MG63 (cell line): ENCODE measurements at places on chromosomes 4 and X.

GRCh38 chr4:40331961-40332360 lies 3.2 kb upstream of the CHRNA9 start:
- DNase-seq, result no peak

- no peak for DNase-seq
Measured at GRCh38 chr4:7524843-7525242, 90.1 kb upstream of the PSAPL1 start.

DNA sequence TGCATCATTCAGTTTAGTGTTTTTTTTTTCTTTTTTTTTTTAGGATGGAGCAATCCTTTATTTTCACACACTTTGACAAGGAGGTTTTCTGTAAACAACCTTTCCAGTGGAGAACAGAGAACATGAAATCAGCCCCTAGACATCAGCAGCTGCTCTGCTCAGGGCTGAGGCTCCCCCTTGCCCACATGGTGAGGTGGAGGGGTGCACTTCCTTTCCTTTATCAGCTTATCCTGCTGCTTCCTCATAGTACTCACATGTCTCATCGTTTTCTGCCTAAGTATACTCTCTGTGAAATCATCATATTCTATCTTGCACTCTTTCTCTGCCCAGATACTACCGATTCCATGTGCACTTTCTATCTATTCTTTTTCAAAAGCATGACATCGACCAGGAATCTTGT lies 47.6 kb upstream of the PRSS12 start:
- no peak for DNase-seq

DNA sequence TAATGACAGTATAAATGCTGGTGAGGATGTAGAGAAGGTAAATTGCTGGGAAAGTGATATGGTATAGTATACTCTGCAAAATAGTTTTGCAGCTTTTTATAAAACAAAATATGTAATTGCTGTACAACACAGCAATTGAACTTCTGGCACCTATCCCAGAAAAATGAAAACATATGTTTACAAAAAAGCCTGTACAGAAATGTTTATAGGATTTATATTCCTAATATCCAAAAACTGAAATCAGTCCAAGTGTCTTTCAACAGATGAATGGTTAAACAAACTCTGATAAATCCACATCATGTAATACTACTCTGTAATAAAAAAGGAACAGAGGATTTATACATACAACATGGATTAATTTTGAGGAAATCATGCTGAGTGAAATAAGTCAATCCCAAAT lies 198.4 kb upstream of the ACTRT1 start:
- no peak for DNase-seq

DNA sequence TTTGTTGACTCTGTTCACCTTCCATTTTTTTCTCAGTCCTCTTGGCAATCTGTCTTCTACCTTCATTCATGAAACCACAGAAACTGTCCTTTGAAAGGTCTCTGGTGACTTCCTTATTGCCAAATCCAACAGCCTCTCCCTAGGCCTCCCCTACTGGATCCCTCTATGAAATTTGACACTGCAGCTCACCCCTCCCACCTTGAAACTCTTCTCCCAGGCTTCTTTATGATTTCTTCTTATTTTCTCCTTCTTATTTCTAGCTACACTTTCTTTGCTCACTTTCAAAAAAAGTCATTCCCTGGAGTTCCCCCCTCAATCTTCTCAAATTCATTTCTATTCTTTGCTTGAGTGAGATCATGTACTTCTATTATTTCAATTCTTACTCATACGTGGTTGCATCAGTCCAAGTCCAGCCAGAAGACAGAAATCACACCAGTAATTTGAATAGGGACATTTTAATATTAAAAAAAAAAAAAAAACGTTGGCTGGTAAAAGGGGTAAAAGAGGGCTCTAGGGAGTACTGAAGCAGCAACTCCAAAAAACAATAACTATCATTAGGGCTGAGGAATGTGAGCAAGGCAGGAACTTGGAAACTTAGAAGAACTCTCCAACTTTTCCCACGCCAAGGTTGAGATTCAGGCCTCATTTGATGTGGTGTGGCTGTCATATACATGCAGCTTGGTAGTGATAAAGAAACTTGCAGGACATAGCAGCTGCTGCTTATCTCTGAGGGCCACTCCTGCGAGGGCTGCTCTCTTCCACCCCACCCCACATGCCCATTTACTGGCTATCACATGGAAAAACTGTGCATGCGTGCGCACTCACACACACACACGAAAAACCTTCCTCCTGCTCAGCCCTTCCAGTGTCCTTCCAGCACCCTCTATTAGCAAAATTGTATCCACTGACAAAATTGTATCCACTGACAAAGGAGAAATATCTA lies 169.8 kb upstream of the GALNT7 start:
- peak; percentile 11 for DNase-seq

DNA sequence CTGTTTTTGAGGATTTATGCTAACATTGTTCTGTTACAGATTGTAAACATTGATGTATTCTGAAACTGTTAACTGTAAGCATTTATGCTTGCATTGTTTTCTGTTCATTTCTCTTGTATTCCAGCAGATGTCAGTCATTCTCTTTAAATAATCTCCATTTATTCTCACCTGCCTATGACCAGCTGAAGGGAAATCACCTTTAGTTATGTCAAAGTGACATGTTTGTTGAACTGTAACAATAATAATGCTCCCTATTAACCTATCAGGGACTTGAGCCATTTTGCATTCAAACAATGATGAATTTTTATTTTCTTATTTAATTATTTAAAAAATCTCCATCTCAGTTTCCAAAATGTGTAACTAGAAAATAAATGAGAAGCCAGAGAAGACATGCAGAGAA lies 58.0 kb downstream of the SPCS3 start:
- DNase-seq, result no peak

- DNase-seq, result no peak
Measured at GRCh38 chrX:21412029-21412428, 37.8 kb downstream of the CNKSR2 start.

DNA sequence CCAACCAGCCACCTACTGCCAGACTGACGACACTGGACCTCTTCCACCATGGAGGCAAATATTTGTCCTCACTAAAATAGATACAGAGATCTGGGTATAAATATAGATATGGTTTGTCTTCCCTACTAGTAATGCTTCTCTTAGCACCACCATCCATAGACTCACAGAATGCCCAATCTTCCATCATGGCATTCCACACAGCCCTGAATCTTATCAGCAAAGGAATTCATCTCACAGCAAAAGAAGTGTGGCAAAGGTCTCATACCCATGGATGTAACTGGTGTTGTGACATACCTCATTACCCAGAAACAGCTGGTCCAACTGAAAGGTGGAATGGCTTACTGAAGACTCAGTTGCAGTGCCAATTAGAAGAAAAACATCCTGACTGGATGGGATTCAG lies 47.2 kb upstream of the HS6ST2 start:
- no peak for DNase-seq

DNA sequence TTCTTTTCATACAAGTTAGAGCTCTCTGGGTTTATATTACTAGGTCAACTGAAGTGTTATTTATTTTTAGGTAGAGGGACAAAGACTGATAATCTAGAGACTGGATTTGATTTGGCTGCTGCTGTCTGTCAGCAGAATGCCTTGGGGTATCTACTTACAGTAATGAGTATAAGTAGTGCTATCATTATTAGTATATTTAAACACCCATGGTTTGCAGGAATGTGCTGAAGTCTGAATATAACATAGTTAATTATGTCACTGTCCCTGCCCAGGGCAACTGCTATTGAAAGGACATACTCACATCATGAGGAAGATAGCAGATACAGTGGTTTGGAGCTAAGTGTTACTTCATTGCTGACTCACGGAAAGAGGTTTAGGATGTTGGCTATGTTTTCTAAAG lies 76.2 kb downstream of the PRRG1 start:
- no peak for DNase-seq

DNA sequence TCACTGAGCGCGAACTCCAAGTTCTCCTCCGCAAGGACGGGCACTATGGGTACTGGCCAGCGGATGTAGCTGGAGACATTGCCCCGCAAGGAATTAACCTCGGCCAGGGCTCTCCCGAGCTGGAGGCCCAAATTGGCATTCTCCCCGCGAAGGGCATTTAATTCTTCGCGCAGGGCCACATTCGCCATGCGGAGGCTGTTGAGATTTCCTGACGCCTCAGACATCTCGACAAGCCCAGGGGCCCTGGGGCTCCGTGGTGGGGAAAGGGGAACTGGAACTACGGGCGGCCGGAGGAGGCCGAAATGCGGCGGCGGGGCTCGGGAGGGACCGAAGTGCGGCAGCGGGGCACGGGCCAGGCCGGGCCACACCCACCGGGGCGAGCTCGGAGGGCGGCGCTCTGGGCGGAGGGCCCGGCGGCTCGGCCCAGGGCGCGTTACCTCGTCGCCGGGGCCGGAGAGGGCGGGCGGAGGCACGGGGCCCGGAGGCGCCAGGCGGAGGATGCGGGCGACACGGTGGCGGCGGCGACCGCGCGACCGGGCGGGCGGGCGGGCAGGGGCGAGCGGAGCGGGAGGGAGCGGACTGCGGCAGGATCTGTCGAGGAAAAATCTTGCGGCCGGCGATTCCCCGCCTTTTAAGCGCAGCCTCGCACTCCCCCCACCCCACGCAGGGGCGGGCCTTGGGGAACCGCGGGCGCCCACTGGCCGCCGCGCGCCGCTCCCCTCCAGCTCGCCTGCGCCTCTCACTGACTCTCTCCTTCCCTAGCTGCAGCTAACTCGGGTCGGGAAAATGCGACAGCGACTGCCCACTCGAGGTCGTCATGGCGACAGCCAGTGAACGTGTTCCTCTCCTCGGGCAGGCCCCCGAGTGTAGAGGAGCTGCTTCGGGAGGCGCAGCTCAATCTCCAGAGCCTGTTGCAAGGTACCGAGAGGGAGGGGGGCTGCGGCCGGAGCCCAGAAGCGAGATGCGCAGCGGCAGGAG lies at the start of gene RTL5:
Gene RTL5 (minus strand): TSS at position 599 of the 978 bp plus-strand sequence.
- peak; percentile 71 for DNase-seq

DNA sequence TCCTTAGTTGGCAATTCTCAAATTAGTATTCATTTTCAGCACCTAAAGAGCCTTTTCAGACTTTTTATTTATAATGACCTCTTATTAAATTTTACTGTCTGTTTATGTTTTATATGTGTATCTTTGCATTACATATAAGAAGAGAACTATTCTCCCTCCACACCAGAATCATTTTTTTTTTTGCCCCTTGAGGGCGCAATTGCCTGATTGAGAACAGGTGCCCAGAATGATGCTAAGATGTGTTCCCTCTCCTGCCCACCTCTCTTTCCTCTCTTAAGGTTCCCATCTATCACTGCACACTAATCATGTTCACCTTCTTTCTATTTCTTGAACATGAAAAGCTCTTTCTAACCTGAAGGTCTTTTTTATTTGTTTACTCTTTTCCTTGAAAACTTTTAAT lies 44.2 kb upstream of the ADAM29 start:
- DNase-seq, result no peak

DNA sequence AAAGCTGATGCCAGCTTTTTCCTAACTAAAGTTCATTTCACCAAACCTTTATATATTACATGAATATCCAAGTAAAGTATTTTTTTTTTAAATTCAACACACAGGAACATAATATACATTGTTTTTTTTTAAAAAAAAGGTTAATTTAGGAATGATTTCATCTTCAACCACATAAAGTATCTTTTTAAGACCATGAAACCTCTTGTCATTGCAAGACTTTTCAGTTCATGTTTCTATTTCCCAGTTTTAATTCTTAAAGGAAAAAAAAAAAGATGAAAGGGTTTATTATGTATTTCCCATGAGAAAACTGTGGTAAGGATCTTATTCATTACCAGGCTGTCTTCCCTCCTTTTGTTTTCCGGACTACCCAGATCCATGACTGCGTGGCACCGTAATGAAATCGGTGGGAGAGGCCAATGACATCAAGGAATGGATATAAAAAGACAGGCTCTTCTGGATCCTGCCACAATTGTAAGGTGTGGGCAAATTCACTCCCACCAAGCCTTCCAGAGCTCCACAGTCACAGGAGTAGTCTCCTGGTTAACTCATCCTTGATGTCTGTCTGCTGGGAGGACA lies 84.7 kb upstream of the CBR4 start:
- DNase-seq, result no peak

DNA sequence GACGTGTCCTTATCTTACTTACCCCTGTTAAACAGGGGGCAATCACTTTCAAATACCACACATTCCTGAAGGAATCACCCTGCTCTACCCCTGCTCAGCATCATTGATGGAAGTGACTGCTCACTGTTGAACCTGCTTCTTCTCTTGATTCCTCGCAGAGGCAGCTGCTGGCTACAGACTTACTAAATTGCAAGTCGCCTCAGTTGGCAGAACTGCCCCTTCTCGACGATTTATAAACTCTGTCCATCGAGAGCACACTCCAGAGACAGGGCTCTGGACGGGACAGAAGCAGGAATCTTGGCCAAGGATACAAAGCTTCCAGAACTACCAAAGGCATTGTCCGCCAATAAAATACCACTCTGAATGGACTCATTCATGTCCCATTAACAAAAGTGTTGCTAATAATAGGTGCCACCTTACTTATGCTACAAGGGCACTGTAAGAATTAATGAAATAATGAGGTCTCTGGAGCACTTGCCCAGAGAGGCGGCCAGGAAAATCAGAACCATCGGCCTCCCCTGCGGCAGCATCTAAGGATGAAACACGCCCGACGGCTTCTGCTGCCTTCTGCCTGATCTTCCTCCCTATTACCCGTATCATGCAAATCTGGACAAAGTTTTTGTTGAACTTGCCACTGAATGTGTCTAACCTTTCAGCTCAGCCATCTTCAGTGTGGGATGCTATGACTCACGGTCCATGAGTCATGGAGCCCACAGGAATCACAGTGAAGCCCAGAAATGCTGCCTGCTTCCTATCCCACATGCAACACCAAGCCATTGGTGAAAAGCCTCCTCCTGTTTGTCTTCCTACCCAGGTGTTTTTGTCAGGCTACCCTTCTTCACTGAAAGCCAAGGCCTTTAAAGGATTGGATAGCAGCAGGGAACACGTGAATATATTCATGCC lies 164.9 kb downstream of the MAML3 start:
- peak; percentile 80 for DNase-seq

- no peak for DNase-seq
Measured at GRCh38 chr4:73068491-73069337, 802 bp downstream of the COX18 start.

DNA sequence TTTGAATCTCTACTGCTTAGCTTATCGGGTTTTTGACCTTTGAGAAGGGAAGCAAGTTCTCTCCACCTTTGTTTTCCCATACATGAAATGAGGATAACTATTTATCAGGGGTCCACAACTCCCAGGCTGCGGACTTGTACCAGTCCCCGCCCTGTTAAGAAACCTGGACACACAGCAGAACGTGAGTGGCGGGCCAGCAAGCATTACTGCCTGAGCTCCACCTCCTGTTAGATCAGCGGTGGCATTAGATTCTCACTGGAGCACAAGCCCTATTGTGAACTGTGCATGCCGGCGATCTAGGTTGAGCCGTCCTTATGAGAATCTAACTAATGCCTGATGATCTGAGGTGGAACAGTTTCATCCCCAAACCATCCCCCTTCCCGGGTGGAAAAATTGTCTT lies 579.5 kb downstream of the GALNTL6 start:
- DNase-seq, result no peak

GRCh38 chr4:182562350-182562749 lies 319.1 kb downstream of the TENM3 start:
- no peak for DNase-seq

DNA sequence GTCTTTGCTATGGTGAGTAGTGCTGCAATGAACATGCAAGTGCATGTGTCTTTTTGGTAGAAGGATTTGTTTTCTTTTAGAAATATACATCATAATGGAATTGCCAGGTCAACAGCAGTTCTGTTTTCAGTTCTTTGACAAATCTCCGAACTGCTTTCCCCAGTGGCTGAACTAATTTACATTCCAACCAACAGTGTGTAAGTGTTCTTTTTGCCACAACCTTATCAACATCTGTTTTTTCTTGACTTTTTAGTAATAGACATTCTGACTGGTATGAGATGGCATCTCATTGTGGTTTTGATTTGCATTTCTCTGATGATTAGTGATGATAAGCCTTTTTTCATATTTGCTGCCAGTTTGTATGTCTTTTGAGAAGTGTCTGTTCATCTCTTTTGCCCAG lies 406.3 kb downstream of the DTHD1 start:
- no peak for DNase-seq
